ENCODE measurements at places on chromosomes 11 and 22. TPM values are rescaled to one million over a fixed set of nuclear protein-coding genes. Genes with fewer than 3 reads are reported as not detected.
A peak's percentile ranks its signal among the peaks of the same experiment; 100 is the strongest.

ST14 gene
- total RNA-seq: 59.1 TPM

CLCF1 gene
- 4.0 TPM for total RNA-seq

MAPK8IP2 gene
- 2.6 TPM for total RNA-seq

TMEM191C gene
- 4.0 TPM for total RNA-seq

GTPBP1 gene
- 72.5 TPM for total RNA-seq

CCDC116 gene
- 0.69 TPM for total RNA-seq

ABCG4 gene
- total RNA-seq: 0.14 TPM

HTATIP2 gene
- 59.9 TPM for total RNA-seq

PIH1D2 gene
- total RNA-seq: 1.3 TPM

PLAAT5 gene
- 3.6 TPM for total RNA-seq

GRCh38 chr11:79081471-79082031, 359.3 kb downstream of the TENM4 start:
- no peak for DNase-seq

DNA sequence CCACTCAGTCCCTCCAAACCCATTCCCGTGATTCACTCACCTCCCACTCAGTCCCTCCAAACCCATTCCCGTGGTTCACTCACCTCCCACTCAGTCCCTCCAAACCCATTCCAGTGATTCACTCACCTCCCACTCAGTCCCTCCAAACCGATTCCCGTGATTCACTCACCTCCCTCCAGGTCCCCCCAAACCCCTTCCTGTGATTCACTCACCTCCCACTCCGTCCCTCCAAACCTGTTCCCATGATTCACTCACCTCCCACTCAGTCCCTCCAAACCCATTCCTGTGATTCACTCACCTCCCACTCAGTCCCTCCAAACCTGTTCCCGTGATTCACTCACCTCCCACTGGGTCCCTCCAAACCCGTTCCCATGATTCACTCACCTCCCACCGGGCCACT, 639.6 kb downstream of the BRD1 start:
- no peak for DNase-seq

DNA sequence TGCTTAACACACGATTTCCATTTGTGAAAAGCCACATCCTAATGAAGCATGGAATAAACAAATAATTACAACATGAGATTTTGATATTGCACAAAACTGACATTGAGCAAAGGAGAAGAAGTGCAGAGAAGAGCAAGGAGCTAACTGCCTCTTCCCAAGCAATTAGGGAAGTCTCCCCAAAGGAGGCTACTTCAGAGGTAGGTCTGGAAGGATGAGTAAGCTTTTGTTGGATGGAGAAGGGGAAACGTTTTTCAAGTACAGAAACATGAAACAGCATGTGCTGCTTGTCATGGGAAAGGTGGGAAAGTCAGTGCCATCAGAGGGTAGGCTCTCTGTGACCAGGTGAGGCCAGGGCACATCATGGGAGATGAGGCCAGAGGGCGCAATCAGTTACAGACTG, 132.2 kb upstream of the SESN3 start:
- no peak for DNase-seq

- DNase-seq: no peak
These were observed 95.9 kb downstream of the CADM1 start for GRCh38 chr11:115408036-115408921.

DNA sequence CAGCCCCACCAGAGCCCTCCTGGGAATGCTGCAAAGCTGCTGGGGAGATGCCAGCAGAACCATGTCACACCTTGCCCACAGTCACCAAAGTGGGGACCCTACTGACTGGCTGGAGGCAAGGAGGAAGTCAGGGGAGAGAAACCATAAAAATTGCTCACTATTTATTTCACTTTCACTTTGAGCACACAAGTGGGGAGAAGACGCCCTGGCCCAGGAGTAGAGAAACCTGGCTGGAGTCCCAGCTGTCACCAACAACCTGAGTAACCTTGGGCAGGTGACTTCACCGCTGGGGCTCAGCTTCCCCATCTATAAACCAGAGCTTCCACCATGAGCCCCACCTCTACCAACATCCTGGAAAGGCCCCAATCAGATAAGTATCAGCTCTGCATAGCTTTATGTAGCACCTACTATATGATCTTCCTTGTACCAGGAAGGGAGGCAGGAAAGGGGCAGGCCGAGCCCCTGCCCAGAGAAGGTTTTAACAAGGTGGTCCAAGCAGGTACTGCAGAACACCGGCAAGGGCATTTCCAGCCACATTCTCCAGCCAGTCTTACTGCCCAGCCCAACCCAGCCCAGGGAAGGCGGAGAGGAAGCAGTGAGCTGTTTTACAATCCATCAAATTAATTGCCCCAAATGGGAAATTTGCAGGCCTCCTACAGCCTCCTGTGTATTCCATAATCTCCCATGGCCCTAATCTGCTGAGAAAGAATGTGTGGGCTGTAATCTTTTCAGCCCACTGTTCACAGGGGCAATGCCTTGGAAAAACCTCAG, 27.6 kb downstream of the PLEKHA7 start:
- peak; percentile 81 for DNase-seq

- DNase-seq: peak; percentile 44
These were observed 128.2 kb downstream of the PHF21B start for GRCh38 chr22:44881624-44882023.

GRCh38 chr22:39281126-39281525, 36.3 kb upstream of the PDGFB start:
- DNase-seq: no peak

DNA sequence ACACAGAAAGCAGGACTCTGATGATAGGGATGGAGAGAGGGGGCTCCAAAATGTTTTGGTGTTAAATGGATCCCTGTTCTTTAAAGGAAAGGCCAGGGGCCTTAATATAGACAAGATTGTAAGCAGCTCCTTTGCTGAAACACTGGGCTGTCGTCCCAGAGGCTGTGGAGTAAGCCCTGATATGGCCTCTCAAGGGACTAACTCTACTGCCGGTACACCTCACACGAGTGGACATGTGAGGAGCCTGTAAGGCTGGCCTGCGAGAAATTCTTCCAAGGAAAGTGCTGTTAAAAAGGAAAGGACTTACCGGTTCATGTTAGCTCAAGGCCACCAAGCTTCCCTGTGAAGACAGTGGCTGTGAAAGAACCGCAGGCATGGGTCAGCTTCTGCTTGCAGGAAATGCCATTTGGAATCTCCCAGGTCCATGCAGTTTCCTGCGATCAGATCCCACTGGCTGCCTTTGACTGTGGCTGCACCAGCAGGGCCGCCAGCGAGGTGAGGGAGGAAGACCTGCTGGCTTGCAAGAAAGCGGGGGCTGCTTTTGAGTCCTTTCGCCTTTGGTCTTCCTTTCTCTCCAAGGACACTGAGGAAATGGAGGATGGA, 106.6 kb downstream of the PRR5L start:
- DNase-seq: no peak

GRCh38 chr11:79082907-79083306, 357.9 kb downstream of the TENM4 start:
- no peak for DNase-seq

- peak; percentile 55 for DNase-seq
These were observed 27.5 kb downstream of the OSBPL5 start for GRCh38 chr11:3137486-3138177.

DNA sequence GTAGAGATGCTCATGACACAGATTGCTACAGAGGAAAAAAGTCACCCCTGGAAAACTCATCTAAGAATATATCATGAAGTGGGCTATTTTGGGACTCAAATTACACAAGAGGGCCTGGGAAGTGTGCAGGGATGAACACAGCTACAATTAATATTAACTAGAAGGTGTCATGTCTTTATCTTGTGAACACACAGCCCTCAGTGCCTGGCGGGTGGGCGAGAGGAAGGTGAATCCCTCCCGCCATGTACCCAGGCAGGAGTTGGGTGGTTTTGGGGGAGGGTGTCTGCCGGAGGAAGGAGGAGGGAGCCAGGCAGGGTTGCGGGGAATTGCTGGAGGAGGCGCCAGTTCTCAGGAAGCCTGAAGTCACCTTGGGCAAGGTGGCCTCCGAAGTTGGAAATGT, 5.1 kb upstream of the FAM83F start:
- DNase-seq: no peak

- DNase-seq: no peak
These were observed 1.8 kb downstream of the SLC25A1 start for GRCh38 chr22:19176732-19177131.

GRCh38 chr11:32044158-32044863, 46.6 kb upstream of the RCN1 start:
- no peak for DNase-seq

DNA sequence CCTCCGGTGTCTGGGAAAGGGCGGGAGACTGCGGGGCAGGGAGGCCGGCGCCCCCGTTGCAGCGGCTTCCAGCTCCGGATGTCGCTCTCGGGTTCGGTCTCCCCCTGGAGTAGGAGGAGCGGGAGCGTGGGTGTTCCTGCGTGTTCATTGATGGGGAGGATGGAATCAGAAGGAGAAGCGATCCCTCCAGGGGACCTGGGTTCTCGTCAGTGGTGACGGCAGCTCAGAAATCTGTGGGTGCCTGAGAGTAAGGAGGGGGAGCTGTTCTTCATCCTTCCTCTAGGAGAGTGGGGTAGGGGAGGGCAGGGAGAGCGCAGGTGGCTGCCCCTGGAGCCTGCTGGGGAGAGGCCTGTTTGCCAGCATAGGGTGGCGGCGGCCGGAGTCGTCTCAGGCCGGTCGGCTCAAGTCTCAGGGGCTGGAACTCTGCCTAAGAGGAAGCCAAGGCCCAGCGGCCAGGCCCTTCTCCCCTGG, 1.1 kb downstream of the UBASH3B start:
- DNase-seq: peak; percentile 71

DNA sequence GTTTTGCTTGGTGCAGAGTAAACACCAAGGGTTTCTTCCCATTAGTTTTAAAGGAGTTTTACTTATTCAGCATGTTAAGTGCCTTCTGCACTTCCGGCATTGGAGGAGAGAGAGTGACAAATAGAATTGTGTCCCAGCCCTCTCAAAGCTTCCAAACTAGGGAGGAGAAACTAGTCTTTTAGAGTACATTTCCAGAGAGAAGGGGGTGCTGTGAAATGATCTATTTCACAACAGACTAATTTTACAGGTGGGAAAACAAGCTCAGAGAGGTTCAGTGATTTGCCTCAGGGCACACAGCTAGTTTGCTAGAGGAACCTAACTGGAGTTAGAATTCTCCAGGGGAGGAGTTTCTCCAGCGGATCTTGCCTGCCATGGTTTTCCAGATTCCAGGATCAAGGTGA, 12.6 kb downstream of the MPST start:
- no peak for DNase-seq

- DNase-seq: no peak
These were observed 4.4 kb upstream of the EED start for GRCh38 chr11:86240164-86240563.

- DNase-seq: no peak
These were observed 51.3 kb upstream of the SESN3 start for GRCh38 chr11:95282291-95282751.

GRCh38 chr11:76621466-76621865, 49.1 kb downstream of the LRRC32 start:
- DNase-seq: no peak

DNA sequence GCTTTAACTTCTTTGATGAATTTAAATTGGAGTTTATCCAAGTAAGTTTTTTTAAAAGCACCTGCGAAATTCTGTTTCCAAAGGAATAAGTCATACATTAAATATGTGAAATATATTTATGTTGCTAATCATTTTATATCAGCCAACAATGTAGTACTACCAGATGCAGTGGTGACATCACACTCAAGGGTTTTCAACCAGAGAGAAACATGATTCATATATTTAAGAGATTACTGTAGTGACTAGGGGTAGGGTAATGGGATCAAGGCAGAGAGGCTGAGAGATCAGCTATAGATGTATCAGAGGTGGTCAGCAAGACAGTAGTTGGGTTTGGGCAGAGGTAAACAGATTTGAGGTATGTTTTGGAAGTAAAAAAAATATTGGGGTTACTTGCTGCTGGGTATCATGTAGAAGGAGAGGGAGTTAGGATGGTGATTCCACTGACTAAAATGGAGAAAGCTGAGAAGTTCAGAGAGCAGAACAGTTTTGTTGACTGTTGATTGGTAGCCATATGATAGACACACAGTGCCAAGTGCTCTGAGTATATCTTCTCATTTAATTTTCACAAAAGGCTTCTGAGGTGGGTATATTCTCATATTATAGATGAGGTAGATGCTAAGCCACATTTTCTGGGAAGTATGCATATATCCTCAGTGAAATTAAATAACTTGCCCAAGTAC, 39.4 kb downstream of the CEP57 start:
- no peak for DNase-seq

DNA sequence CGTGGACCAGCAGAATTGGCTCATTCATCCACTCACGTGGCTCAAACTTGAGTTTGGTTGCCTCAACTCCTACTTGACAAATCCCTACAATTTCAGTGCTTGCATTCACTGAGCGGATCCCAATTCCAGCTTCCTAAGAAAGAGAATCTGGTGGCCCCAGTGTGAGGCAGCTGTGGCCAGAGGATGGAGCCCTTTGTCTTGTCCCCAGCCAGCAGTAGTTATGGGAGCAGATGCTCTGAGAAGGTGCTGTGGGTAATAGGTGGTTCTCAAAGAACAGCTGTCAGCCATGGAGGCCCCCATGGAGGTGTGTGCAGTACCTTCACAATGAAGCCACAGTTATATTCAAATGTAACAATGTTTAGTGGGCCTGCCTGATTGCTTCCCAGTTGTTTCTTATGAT, 39.3 kb downstream of the KREMEN1 start:
- no peak for DNase-seq

GRCh38 chr11:128521682-128522054, 65.7 kb downstream of the ETS1 start:
- DNase-seq: peak; percentile 71

DNA sequence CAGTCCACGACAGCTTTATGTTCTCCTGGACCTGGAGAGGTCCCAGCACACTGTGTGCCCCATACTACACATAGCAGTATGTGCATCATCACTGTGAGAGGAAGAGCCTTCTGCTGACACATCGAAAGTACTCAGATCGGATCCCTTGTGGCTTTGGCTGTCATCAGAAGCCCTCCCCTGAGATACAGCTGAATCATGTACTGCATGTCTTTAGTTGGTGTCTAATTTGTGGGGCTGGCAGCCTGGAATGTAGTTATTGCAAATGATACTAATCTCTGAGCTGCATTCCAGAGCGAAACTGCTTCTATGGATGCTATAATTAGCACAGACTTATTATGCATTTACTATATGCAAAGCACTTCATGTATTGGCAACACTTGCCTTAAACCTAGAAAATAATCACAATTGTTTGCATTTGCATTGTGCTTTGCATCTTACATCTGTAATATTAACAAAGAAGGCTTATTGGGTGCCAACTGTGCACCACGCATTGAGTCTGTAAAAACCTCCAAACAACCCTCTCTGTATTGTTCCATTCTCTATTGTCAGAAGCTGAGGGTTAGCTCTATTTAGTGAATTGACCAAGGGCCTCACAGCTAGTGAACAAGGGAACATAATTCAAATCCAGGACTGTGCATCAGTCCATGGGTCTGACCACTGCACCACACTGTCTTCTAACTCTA, 89.2 kb upstream of the CRTAM start:
- peak; percentile 49 for DNase-seq

GRCh38 chr11:76086743-76087635, 119.3 kb downstream of the WNT11 start:
- DNase-seq: no peak

All from upper lobe of right lung (tissue), 1 donor.